Vagina (tissue), 2 donors: ENCODE measurements at places on chromosomes 5 and 9.
A peak's percentile ranks its signal among the peaks of the same experiment; 100 is the strongest.

GRCh38 chr5:52731274-52732027 is 56.3 kb upstream of the ITGA1 start:
- no peak for DNase-seq

DNA sequence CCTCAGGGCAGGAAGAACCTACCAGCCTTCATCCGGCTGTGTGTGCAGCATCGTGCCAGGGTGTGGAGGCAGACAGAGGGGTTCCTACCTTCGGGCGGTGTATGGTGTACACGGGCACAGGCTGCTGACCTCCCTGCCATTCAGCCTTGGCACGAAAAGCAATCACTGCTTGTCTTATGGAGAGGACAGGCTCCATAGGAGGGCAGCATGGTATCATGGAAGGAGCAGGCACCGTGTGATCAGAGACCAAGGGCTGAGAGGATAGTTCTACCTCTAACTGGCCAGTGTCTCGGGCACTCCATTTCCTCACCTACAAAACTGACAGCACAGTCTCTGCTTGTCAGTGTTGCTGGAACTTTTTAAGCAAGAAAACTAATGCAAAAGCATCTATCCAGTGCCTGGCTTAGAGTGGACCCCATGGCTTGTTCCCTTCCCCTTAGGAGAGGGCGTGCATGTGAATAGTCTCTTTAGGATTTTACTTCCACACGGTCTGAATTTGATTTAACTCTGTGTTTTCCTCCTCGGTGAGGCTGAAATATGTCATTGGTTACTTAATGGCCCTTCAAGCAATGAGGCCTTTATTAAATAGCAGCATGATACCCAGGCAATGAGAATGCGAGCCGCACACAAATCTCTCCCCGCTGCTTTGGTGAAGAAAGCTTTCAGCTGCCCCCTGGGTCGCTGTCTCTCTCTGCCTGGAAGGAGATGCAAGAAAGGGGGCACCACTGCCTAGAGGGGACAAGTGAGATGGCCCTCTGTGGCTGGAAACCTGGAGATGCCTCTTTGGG is 22.2 kb downstream of the TTLL11 start:
- peak; percentile 75 for DNase-seq

DNA sequence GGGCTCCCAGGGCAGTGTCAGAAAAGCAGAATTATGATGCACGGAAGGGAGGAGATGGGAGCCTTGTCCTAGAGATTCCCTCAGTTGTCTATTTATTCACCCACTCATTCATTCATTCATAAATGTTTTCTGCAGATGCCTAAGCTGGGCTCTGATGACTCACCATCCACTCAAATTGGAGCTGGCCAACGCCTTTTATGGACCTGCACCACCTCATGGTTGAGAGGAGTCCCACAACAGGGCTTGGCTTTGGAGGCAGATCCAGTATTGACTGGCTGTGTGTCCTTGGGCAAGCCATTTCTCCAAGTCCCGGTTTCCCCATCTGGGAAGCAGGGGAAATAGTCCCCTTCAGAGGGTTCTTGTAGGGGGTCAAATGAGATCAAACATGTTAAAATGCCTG is 227.8 kb downstream of the MELK start:
- no peak for DNase-seq

DNA sequence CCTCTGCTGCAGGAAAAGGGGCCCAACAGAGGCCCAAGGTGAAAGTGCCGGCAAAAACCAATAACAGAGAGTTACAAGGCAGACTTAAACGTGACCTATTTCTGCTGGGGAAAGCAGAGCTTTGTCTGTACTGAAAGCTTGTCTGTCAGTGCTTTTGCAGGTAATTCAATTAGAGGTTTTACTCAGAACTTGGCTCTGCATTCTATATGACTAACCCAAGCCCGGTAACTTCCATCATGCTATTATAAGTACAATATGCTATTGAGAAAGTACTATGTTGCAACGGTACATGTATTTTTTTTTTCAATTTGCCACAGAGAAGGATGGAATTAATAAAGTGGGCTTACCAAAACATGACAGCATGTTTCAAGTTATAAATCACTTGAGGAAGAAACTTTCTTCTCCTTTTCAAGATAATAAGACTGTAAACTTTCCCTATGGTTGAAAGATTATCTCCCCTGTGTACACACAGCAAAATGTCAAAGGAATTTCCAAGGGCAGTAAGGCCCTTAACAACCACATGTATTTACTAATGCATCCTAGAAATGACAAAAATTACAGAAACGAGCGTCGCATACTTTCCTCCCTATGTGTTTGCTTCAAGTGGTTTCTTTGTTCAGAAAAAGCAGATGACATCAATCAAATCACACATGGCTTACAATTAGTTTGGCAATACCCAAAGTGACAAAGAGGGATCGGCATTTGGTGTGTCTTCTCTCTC is 282.4 kb downstream of the EFNA5 start:
- DNase-seq: no peak

GRCh38 chr9:103355000-103355399 is 359.9 kb downstream of the CYLC2 start:
- no peak for DNase-seq

- no peak for DNase-seq
Measured at GRCh38 chr5:105684799-105685198, 1985.9 kb downstream of the EFNA5 start.

DNA sequence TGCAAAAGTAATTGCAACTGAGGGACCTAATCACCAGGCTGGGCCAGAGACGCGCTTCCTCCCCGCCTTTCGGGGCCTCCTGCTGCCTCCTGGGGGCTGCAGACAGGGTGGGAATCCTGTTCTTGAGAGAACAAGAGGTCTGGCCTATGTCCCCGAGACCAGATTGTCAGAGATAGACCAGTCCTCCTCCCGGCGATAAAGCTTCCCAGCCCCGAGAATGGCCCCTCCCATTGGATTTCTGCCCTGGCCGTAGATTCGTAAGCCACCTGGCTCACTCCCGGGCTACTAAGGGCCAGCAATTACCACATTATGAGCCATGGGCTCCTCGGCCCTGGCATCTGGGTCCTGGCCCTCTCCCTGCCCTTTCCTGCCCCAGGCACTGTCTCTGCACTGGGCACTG is 70.4 kb downstream of the HRH2 start:
- no peak for DNase-seq

DNA sequence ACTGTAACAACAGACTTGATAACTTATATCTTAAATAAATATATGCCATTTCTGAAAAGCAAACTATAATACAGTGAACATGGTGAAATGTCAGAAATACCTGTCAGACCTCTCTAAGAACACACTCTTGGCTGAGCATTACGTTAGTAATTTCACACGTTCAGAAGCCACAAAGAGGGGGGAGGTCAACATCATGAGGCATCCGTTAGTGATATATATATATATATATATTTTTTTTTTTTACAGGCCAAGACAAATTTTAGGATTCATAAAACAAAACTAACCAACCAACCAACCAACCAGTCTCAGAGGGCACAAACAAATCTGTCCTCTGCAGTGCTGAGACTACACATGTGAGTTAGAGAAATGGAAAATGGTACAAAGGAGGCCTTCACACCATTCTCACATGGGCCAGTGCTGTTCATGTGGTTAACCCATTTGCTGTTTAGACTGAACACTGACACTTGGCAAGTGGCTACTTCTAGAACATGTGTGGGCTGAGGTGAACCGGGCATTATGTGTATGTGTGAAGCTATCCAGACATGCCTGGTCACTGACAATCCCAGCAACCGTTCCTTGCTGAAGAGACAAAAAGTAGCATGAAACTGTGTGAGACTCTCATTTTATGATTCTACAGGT is 54.5 kb downstream of the ELL2 start:
- DNase-seq: no peak

DNA sequence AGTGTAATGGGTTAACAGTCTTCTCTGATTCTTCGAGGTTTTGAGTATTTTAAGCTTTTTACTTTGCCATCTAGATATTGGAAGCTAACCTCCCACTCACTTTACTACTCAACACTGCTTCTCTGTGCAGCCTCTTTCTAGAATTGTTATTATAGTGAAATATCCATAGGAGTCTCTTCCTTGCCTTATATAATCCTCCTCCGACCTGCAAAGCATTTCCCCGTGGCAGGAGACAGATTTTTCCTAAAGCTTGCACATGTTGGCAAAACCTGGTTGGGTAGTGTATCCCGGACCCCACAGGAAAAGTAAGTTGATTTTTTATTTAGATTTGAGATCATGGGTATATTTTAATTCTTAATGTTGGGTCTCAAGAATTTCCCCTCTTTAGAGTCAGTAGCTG is 249.1 kb downstream of the CD180 start:
- no peak for DNase-seq

DNA sequence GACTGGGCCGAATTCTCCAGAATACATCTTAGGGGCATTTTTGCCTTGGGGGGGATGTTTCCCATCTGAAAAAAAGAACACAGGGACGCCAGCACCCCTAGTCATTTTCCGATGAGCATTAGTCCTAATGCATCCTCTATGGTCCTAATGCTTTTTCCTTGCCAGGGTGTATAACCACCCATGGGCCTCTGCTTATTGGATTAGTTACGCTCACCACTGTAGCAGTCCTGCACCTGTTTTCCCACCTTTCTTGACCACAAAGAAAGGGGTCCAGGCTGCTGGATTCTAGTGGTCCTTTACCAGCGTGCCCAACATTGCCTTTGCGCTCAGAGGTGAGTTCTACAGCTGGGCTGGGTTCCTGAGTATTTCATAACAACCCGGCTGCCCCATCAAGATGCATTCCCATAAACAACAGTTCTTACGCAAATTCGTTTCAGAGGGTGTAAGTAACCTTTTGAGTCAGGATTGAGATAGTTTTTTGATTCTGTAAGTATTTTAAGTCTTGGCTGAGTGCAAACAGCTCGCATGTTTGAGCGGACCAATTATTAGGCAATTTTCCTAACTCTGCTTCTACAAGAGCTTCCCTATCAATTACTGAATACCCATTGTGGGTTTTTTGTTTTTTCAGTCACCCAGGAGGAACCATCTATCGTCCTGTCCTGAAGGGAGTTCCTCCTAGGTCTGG is 135.1 kb downstream of the DROSHA start:
- DNase-seq: no peak

- no peak for DNase-seq
Measured at GRCh38 chr9:4576448-4576847, 85.6 kb upstream of the PLPP6 start.

DNA sequence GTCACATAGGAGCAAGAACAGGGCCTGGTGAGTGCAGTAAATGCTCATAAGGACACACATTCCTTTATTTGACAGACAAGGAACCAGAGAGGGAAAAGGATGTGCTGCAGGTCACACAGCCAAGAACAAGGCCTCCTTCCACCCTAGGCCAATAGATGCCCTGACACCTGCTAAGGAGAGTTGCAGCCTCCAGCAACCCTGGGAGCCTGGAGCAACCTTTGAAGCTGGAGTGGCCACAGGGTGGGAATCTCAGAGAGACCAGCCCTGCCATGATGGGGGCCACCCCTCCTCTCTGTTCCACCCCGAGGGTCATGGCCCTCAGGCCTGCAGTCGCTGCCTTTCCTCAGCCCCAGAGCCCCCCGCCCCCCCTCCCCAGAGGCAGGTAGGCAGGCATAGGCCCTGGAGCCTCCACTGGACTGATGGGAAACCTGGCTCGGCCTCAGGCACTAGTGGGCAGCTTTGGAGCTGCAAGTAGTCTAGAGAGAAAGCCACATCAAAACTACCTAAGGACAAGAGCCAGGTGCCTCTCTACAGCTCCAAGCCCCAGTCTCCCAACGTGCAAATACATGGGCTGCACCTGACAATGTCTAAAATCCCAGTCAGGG is 116.1 kb upstream of the SPOCK1 start:
- peak; percentile 61 for DNase-seq

DNA sequence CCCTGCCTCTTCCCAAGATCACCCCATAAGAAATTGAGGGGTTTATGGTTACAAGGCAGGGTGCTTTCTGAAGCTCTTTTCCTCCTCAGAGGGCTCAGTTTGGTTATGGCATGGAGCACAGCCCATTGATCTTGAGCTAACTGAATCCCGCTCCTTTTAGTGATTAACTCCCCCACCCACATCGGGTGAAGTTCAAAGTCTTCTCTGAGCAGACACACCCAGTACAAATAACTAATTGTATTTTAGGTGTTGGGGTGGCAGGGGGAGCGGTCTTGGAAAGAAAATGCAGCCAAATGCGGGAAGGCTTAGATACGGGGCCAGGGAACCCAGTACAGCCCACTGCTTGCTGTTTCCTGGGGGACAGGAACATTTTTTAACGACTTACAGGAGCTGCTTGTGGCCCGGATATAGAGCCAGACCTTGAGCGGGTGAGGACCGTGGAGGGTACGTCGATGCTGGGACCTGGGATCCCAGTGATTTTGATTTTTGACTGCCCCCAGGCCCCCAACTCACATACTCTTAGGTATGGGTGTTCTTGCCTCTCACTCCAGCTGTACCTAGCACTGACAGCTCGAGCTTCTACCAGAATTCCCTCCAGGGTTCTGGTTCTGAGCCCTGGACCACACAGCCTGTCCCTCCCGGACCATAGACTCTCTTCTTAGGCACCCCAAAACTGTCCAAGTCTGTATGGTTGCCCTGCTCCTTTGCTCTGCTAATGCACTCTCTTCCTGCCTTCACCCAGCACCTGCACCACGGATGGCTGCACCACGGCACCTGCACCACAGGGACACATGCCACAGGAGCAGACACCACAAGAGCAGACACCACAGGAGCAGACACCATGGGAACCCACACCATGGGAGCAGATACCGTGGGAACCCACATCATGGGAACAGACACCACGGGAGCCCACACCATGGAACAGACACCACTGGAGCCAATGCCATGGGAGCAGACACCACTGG is 18.3 kb upstream of the RXRA start:
- DNase-seq: no peak

- no peak for DNase-seq
Measured at GRCh38 chr9:120902569-120903535, 23.7 kb downstream of the TRAF1 start.

DNA sequence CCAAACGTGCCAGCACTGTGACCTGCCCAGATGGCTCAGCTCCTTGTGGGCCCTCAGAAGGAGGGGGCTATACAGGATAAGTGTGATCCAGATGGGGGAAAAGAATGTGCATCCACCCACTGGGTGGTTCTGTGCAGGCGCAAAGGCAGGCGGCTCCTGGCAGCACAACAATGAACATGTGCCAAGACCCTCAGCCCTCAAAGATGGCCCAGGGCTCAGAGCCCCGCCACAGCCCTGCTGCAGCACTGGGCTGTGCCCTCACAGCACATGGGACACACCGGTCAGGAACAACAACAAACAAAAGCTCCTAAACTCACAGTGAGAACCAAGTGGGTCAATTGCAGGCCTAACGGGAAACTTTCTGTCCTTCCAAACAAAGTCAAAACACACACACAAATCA is 4.7 kb downstream of the SEMA4D start:
- no peak for DNase-seq

GRCh38 chr5:143147902-143148301 is 255.6 kb downstream of the NR3C1 start:
- no peak for DNase-seq

GRCh38 chr5:168299372-168299771 is 7.9 kb downstream of the WWC1 start:
- no peak for DNase-seq

- DNase-seq: no peak
Measured at GRCh38 chr9:105066275-105066865, 138.4 kb upstream of the ABCA1 start.

DNA sequence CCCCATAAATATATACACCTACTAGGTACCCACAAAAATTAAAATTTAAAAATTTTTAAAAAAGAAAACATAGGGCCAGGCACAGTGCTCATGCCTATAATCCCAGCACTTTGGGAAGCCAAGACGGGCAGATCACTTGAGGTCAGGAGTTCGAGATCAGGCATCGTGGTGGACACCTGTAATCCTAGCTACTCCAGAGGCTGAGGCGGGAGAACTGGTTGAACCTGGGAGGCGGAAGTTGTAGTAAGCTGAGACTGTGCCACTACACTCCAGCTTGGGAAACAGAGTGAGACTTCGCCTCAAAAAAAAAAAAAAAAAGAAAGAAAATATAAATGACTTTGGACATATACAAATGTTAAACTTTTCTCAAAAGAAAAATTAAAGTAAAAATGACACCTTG is 33.3 kb upstream of the RNF38 start:
- no peak for DNase-seq
